ENCODE measurements at places on chromosomes 16 and 17.
A peak's percentile ranks its signal among the peaks of the same experiment; 100 is the strongest.

DNA sequence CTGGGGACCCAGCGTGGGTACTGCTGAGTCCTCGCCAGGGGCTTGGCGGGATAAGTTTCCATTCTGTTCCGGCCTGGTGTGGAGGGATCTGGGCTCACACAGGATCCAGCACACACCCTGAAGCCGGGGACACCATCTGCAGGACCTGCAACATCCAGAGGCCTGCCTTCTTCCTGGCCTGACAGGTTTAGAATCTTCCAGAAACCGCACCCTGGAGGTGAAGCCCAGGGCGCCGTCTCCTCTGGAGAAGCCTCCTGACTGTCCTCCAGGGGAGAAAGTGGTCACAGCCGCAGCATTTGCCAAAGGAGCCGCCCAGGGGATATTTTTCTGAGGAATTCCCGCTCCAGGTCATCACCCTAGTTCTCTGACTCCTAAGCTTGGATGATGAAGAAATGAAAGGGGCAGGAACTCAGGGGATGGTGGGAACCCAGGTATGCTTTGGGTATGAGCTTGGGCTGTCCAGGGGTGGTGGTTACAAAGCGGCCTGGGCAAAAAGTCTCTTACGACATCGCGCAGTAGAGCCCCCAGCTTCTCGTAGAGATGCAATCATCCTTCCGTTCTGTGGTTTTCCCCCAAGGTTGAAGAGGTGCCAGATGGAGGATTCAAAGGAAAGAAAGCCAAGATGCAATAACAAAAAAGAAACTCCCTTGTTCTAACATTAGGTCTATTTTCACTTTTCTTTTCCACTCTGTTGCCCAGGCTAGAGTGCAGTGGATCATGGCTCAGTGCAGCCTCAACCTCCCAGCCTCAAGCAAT is 9.1 kb upstream of the CRISPLD2 start:
- no peak for DNase-seq

DNA sequence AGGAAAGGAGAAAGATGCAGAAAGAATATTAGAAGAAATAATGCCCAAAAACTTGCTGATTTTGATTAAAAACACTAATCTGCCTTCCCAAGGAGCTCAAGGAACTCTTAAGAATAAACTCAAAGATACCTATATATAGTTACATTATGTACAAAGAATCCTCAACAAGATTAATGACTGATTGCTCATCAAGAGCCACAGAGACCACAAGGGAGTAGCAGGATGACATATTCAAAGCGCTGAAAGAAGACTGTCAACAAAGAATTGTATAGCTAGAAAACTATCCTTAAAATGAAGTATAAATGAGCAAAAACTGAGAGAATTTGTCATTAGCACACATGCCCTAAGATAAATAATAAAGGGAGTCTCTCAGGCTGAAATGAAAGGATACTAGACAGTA is 6.2 kb downstream of the LPCAT2 start:
- DNase-seq = no peak

DNA sequence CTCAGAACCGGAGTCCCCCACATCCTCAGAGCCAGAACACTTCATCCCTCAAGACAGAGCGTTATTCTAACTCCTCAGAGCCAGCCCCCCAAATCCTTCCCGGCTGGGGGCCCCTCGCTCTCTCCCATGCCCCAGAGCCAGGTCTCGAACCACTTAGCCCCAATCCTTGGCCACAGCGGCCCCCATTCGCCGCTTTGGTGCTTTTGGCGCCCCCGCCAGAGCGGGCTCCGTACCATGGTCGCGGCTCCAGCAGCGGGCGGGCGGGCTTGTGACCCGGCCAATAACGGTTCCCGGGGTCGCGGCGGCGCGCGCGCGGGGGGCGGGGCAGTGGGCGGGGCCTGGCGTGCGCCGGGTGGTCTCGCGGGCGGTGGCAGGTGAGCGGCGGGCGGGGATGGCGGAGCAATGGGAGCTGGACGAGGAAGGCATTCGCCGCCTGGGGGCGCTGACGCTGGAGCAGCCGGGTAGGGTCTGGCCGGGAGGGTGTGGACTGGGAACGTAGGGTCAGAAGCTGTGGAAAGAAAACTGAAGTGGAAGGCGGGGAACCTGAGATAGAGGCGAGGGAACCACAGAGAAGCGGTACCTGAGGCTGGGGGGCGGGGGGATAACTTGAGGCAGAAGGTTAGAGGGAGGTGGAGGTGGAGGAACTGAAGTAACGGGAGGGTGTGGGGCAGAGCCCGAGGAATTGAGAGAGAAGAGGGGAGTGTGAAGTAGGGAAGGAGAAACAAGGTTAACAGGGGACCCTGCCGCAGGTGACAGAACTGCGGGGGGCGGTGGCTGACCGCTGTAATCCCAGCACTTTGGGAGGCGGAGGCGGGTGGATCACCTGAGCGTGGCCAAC is at the start of the genes KCTD19 and LRRC36:
TSS of gene KCTD19 (minus strand) at position 270 of the 838 bp plus-strand sequence. CDS start at position 236, 34 bp downstream.
TSS of gene LRRC36 (plus strand) at position 344 of the 838 bp plus-strand sequence. CDS start at position 392, 48 bp downstream.
- DNase-seq = peak; percentile 44

DNA sequence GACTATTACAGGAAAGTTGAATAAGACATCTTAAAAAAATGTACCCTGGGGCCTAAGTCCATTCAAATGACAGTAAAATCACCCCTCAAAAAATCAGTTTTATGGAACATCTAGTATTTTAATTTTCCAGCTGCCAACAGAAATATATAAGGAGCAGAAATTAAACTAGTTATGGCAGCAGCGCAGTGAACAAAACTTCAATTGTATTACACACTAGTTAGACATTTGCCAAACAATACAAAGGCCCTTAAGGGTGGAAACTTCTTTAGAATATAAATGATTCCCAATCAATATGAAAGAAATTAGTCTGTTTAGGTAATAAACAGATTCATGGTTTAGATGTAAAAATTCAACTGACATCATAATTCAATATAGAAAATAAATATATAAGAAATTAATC is 18.1 kb upstream of the RFFL start:
- no peak for DNase-seq

DNA sequence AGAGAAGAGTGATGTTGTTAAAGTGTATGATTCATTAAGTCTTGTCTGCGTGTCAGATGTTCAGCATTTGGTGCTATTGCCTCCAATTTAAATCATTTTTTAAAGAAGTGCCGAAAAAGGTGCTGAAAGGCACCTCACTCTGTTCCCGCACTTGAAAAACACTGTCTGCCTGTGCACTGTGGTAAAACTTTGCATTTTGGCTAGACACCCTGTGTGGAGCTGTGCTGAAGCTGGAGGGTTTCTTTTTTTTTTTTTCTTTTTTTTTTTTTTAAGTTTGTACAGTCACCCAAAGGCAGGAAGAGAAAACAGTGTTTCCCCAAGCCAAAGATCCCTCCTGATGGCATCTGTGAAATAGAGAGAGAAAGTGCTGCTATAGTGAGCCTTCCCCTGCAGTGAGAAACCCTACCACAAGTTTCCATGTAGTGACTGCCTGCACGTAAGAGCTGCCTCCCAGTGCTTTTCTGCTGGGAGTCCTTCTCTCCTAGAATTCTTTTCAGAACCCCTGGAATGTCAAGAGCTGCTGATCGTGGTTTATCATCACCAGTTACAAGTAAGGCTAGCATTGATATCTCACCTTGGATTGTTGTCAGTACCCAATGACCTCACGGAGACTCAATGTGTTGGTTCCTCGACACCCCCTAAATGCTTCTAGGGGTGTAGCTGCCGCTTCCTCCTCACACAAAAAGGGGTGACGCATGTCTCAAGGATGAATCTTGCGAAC is 116.0 kb upstream of the SOX9 start:
- no peak for DNase-seq

GRCh38 chr17:8621585-8621984 is 8.9 kb downstream of the MYH10 start:
- no peak for DNase-seq

DNA sequence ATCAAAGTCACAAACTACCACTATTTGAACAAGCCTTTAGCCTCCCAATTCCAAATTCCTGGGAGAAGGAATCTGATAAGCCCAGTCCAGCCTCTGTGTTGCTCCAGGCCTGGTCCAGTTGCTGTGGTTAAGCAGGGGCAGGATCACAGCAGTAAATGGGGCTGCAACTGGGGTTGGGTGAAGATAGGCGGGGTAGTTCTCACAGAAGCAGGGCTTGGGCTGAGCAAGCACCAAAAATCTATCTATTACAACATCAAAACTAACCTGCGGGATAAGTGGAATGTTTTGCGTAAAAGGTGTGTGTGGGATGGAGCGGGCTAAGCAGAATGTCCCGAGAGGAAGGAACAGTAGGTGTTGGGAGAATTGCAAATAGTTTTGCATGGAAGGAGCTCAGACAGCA is 23.0 kb upstream of the RNF135 start:
- no peak for DNase-seq

DNA sequence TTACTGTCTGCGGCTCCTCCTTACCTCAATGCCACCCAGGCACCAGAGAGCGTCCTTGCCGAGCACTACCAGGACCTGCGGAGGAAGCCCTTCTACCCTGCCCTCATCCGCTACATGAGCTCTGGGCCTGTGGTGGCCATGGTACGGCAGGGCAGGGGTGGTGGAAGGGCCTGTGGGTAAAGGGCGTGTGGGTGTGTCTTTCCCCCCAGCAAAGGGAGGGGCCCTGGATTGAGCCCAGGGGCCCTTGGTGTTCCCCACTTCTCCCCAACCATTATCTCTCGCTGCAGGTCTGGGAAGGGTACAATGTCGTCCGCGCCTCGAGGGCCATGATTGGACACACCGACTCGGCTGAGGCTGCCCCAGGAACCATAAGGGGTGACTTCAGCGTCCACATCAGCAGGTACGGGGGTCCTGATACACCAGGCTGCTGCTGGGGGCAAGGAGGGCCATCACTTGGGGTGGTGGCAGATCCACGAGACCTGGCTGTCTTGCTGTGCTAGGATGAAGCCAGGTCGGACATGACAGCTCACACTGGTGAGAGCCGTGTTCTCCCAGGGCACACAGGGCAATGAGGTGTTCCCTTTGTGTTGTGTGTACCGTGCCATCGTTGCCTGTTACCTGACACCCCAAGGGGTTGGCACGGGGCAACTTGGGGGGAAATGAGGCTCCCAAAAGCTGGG is 2.2 kb upstream of the DECR2 start:
- DNase-seq = no peak

- no peak for DNase-seq
Observed at GRCh38 chr17:2872282-2872681, 76.0 kb downstream of the RAP1GAP2 start.

- DNase-seq = no peak
Observed at GRCh38 chr17:52298881-52299280, 140.4 kb upstream of the CA10 start.

- no peak for DNase-seq
Observed at GRCh38 chr17:59638553-59638952, 18.9 kb downstream of the CLTC start.

GRCh38 chr17:12974005-12974531 is 43.8 kb downstream of the ELAC2 start:
- no peak for DNase-seq

GRCh38 chr16:86364653-86365380 is 145.5 kb upstream of the FOXF1 start:
- no peak for DNase-seq

DNA sequence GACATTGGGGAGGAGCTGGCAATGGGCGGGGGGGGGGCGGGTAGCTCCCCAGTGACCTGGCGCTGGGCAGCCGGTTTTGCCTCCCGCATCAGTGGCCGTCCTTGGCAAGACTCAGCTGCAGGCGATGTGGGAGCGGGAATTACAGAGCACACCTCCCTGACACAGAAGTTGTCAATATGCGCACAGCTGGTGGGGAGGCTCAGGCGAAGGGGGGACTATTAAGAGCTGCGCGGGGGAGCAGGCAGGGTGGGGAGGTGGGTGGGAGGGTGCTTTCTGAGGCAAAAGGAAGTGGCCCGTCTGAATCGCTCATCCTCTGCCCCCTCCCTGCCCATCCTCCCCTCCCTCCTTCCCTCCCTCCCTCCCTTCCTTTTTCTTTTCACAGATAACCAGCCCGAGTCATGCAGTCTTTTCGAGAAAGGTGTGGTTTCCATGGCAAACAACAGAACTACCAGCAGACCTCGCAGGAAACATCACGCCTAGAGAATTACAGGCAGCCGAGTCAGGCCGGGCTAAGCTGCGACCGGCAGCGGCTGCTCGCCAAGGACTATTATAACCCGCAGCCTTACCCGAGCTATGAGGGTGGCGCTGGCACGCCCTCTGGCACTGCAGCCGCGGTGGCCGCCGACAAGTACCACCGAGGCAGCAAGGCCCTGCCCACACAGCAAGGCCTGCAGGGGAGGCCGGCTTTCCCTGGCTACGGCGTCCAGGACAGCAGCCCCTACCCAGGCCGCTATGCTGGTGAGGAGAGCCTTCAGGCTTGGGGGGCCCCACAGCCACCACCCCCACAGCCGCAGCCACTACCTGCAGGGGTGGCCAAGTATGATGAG is 44.0 kb downstream of the SREBF1 start:
- DNase-seq = peak; percentile 23

- no peak for DNase-seq
Observed at GRCh38 chr17:73231395-73231794, 30.3 kb downstream of the CPSF4L start.

DNA sequence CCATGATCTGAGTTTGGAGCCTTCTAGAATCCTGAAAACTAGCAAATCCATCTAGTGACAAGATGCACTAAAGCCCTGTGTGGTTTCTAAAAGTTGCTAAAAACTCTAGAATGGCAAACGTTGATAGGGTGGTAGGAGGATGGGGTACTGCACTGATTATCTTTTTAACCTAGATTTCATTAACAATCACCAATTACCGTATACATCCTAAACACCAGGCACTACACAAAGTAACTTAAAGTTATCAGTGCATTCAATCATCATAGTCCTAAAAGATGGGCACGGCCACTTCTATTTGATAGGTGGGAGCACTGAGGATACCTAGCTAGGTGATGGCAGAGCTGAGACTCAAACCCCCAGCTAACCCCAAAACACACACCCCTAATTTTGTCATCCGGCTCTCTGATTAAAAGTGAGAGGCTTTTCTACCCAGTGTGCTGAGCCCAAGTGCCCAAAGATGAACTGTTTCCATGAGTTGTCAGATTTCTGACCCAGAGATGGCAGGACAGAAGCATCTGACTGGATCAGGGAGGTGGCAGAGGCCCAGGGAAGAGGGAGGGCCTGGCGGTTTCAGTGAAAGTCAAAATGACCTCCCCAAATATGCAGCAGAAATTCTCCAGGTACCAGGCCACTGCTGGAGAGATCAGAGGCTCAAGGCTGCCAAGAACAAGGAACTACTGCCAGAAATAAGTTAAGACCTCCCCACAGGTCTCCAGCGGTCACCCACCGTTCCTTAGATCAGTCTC is 396.8 kb downstream of the SOX9 start:
- no peak for DNase-seq

Data from activated T-cell treated with anti-CD3 and anti-CD28 coated beads, Interleukin-2, amount 50 U/mL, for 4 hours (primary cell).